ENCODE measurements at places on chromosomes 12 and 14.

DNA sequence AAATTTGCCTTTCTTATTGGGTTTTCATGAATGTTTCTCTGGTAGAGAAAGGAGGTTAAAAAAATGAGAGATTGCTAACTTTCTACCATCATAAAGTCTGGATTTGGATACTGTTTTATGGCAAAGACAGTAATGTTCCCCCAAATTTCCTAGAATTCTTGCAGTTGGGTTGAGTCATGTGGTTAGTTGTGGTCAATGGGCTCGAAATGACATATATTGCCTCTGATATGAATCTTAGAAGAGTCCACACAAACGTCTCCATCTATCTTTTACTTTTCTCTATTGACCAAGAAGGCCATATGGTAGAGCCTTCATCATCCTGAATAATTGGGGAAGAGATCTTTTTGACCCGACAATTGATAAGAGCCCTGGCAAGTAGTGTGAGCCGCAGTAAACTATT, 119.5 kb upstream of the PMCH start:
- no peak for DNase-seq

DNA sequence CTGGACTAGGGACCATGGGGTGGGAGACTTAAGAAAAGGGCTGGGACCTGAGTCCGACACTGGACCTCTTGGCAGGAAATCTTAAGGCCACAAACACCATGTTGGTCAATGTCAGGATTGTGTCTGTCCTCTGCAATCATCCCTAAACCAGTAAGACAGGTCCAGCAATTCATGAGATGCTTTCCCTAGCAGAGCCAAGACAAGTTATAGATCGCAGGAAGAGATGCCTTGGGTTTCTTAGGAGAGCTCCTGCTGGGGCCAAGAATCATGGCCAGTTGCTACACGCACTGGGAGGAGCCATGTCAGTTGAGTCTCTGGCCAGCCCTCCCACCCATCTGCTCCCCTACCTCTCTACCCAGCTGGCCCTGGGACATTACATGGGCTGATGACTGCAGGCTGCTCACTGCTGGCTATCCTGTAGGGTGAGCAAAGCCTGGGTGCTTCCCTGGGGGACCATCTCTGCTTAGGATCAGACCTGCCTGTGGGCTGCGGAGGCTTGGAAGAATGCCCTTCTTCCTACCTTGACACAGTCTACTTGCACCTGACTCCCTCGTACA, 14.2 kb downstream of the PLEKHH1 start:
- no peak for DNase-seq

- no peak for DNase-seq
Observed at GRCh38 chr14:102924632-102925588, 2.4 kb downstream of the AMN start.

GRCh38 chr12:24947541-24948419, 1.1 kb downstream of the BCAT1 start:
- no peak for DNase-seq

- DNase-seq = no peak
Observed at GRCh38 chr14:42671636-42672035, 1065.0 kb downstream of the LRFN5 start.

DNA sequence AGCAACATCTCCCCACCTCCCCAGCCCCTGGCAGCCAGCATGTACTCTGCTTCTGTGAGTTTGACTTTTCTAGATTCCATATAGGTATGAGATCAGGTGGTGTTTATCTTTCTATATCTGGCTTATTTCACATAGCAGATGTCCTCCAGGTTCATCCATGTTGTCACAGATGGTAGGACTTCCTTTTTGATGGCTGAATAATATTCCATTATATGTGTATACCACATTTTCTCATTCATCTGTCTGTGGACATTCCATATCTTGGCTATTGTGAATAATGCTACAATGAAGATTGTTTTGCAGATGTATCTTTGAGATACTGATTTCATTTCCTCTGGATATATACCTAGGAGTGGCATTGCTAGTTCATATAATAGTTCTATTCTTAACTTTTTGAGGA, 18.4 kb downstream of the ALKBH2 start:
- DNase-seq = no peak

GRCh38 chr12:16607906-16608775, 2.2 kb upstream of the LMO3 start:
- DNase-seq = no peak

- DNase-seq = no peak
Observed at GRCh38 chr14:42475289-42475688, 868.6 kb downstream of the LRFN5 start.

GRCh38 chr12:19166387-19166786, 36.9 kb downstream of the PLEKHA5 start:
- DNase-seq = no peak

DNA sequence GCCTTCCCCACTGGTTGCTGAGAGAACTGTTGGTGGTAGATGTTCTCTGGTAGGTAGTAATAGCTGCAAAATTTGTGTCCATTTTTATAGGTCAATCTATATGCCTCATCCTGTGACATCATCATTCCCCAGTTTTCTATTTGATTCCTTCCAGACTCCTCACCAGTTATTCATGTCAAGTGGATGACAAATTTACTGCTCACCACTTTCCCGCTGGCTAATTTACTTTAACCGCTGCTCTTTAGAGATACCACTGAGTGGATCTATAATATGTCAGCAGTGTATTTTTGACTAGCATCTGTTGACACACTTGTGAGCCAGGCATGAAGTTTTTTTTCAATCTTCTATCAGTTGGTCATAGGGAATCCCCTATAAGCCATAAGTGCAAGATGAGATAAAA, 24.6 kb downstream of the GPR65 start:
- no peak for DNase-seq

DNA sequence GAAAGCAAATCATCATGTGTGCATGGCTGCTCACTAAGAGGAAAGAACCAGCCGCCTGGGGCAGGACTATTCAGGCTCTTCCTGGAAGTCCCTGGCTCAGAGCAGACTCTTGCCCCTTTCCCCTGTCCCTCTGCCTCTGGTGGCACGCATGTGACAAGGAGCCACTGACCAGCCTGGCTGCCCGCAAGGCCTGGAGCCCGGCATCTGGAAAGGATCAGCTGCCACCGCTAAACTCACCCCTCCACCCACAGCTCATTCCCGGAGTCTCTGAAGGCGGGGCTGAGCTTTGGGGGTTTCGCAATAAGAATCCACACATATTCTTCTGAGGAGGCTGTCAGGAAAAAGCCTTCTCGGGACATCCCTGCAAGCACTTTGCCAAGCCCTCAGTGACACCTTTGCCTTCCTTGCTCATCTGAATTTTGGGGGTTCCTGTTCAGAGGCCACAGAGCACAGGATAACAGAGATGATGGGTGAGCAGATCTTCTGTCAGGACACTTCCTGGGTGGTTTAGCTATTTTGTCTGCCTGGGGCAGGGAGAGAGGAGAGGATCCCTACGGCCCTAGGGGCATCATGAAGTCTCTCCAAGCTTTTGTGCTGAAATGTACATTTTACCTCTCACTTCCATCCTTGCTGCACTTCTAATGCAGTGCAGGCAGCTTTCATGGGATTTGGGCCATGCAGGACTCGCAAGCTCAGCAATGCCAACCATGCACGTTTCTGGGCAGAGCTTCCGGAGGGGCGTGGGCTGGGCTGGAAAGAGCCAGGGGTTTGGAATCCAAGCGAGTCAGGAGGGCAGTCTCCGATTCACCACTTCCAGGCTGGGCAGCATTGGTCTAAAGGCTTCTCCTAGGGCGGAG, 124.8 kb upstream of the MAP1LC3B2 start:
- DNase-seq = no peak

- DNase-seq = no peak
Observed at GRCh38 chr14:81261176-81261575, 40.4 kb upstream of the GTF2A1 start.

GRCh38 chr12:43038991-43039390, 449.4 kb upstream of the PRICKLE1 start:
- DNase-seq = no peak

DNA sequence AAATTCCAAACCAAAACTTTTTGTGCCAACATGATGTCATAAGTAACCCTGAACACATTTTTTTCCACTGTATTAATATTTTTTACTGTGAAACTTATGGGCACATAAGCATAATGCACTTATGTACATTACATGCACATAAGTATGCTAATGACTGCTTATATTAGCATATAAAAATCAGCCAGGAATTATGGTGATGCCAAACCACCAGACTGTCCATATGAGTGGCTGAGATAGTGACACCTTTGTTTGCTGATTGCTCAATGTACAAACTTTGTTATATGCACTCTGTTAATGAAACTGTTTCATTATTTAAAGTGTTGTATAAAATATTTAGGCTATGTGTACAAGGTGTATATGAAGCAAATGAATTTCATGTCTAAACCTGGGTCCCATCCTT, 32.3 kb downstream of the USP44 start:
- no peak for DNase-seq

GRCh38 chr12:64427988-64428387, 23.8 kb downstream of the XPOT start:
- no peak for DNase-seq

- no peak for DNase-seq
Observed at GRCh38 chr14:94840467-94840866, 70.6 kb upstream of the GSC start.

DNA sequence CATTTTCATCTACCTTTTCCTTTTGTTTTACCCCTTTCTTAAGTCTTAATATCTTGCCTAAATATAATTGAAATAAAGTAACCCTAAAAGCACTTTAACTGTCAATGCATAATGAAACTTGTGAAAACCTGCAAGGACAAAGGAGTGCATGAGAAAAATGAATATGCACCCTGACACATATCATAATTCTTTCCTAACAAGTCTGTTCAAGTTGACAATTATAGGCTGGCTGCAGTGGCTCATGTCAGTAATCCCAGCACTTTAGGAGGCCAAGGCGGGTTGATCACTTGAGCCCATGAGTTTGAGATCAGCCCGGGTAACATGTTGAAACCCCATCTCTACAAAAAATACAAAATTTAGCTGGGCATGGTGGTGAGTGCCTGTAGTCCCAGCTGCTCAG, 65.4 kb downstream of the FGD6 start:
- DNase-seq = no peak

GRCh38 chr12:74535536-74535935, 2.1 kb upstream of the ATXN7L3B start:
- DNase-seq = no peak

GRCh38 chr14:102075155-102075554, 11.7 kb downstream of the HSP90AA1 start:
- no peak for DNase-seq

GRCh38 chr14:76993752-76994151, 34.8 kb downstream of the IRF2BPL start:
- DNase-seq = no peak
